ENCODE measurements at places on chromosomes 13 and 19.

GRCh38 chr13:91245288-91245687 is 102.2 kb upstream of the MIR17HG start:
- DNase-seq, result no peak

GRCh38 chr13:94088742-94089141 is 390.7 kb downstream of the DCT start:
- no peak for DNase-seq

DNA sequence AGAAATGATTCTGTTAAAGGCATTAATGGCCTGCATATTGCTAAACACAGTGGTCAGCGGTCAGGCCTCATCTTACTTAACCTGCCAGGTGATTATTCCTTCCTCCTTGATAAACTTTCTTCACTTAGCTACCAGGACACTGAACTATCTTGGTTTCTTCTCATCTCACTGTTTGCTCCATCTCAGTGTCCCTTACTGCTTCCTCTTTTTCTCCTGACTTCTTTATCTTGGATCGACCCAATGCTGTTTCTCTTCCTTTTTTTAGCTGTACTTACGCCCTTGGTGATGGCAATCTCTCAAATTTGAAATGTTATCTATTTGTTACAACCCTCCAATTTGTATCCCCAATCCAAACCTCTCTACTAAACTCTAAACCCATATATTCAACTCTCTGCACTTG is 7.8 kb upstream of the CLC start:
- DNase-seq, result no peak

GRCh38 chr13:100461309-100462030 is 127.1 kb downstream of the GGACT start:
- DNase-seq, result no peak

- DNase-seq, result no peak
Measured at GRCh38 chr13:65470781-65471180, 1759.4 kb downstream of the PCDH9 start.

DNA sequence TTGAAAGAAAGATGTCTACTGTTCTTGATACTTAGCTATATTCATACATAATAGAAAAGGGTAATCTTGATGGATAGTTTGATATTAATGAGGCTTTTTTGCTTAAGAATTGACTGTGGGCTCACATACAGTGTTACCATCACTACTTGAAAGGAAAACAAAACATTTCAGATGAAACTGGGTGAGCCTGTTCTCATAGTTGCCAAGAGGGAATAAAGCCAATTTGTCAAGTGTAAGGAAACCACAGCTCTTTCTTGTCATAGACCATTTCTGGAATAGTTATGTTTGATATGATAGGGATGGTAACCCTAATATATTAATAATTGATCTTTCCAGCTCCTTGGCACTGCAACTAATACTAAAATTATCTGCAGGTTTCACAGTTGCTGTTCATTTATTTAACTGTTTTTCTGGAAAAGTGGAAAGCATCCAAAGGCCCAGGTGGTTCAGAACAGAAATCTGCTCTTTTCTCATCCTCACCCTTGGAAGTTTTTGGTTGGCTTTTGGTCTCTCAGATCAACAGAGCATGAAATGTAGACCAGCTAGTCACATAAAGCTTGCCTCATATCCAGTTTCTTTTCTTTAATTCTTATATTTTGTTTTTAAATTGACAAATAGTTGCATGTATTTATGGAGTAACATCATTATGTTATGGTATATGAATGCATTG is 43.2 kb downstream of the ARHGEF7 start:
- no peak for DNase-seq

- DNase-seq, result no peak
Measured at GRCh38 chr13:70520275-70521036, 412.2 kb upstream of the KLHL1 start.

DNA sequence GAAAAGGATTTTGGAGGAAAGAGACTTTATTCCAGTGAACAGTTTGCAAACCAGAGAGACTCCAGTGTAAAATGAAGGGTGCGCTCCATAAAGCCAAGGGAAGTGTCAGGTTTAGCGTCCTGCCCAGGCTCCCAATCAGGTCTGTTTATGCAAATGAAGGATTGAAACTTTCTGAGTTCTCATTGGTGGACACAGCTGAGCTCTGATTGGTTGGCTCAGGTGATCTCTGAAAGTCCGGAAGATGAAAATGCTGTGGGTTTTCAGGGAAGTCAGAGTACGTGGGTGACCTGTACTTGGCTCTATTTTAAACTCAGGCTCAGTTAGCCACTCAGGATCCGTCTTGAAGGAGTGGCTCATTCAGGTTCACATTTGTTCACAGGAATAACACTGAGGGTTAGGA is 28.7 kb upstream of the CD33 start:
- DNase-seq, result no peak

DNA sequence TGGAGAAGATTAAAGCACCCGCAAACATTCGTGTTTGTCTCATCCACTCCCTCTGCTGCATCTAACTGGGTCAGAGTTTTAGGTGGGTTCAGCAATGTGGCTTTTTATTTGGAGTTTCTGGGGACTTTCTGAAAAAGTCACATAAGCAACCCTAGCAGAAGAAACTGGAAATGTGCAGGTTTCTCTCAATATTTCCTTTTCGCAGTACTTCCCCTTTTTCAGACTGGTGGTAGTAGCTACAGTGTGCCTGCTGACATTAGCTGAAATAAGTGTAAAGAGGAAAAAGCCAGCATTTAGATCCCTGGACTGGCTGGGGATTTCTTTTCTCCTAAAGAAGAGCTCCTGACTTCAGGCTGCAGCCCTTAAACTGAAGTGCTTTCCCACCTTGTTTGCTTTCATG is 15.9 kb upstream of the OLFM4 start:
- no peak for DNase-seq

DNA sequence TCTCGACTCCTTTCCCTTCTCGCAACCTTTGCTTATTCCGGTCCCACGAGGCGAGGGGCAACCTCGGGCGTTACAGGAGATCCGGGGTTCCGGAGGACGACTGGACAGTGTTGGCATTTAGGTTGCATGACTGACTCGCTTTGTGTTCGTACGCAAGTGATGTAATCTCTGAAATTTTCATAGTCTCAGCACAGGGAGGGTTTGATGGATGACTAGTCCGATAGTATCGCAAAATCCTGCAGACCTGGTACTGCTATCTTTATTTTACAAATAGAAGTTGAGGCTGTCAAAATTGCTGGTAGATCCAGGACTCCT is 342 bp downstream of the DDX49 start:
- no peak for DNase-seq

GRCh38 chr13:113360446-113360845 is 3.5 kb downstream of the GRTP1 start:
- DNase-seq, result no peak

- DNase-seq, result no peak
Measured at GRCh38 chr19:27971071-27971470, 1241.9 kb downstream of the UQCRFS1 start.

GRCh38 chr19:47711652-47712242 is 1.5 kb upstream of the EHD2 start:
- no peak for DNase-seq

DNA sequence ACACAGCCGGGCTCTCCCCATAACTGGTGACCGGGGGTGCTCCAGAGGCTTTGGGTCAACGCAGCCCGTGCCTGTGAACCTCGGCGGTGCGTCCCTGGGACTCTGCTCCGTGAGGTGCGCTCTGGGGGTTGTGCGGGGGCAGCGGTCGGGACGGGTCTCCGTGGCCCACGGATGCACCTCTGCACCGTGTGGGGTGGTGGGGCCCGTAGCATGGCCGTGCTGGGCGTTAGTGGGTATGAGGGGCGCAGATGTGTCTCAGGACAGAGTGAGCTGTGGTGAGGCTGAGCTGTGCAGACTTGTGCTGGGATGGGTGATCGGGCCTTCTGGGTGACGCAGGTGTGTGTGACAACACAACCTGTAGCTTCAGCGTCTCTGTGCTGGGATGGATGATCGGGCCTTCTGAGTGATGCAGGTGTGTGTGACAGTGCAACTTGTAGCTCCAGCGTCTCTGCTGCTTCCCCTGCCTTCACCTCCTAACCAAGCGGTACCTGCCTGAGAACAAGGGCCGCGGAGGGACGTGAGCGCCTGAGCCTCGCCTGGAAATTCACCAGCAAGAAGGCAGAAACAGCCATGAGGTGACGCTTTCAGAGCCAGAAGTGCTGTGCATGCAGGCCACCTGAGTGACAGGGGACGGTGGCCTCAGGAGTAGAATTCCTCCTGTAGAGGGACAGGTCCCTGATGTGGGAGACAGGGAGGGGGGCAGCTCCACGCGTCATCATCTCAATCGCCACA is 599 bp downstream of the ZNF331 start:
- no peak for DNase-seq

- DNase-seq, result no peak
Measured at GRCh38 chr19:11530432-11530831, 1.5 kb upstream of the ECSIT start.

- no peak for DNase-seq
Measured at GRCh38 chr13:45623516-45624090, 8.1 kb upstream of the ERICH6B start.

DNA sequence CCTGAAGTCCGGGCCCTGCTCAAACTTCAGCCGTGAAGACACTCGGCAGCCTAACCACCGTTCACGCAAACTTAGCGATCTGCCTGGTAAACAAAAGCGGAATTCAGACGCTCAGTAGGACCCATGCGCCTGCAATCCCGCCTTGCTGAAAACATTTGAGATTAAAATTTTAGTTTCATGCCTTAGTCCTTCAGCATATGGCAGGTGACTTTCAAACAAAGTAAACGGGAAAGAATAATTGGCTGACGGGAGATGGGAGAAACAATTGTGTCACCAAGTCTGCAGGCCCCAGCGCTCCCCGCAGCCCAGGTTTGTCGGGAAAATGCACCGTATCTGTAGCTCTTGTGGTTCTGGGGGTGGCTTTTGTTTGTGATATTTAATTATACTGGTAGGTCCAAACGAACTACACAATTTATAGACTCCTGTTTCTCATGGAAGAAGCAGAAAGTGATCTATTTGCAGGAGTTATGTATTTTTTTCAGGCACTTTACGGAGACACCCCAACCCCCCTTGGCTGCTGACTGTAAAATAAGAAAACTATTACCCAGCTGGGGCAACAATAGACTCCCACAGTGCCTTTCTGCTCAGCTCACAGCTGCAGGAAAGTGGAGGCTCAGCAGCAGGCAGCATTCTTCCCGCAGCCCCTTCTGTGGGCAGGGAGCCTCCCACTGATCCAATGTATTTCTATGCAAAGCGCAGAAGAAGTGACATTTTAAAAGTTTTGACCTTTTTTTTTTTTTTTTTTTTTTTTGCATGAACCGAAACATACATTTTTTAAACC is 94.8 kb downstream of the SOX1 start:
- DNase-seq, result no peak

DNA sequence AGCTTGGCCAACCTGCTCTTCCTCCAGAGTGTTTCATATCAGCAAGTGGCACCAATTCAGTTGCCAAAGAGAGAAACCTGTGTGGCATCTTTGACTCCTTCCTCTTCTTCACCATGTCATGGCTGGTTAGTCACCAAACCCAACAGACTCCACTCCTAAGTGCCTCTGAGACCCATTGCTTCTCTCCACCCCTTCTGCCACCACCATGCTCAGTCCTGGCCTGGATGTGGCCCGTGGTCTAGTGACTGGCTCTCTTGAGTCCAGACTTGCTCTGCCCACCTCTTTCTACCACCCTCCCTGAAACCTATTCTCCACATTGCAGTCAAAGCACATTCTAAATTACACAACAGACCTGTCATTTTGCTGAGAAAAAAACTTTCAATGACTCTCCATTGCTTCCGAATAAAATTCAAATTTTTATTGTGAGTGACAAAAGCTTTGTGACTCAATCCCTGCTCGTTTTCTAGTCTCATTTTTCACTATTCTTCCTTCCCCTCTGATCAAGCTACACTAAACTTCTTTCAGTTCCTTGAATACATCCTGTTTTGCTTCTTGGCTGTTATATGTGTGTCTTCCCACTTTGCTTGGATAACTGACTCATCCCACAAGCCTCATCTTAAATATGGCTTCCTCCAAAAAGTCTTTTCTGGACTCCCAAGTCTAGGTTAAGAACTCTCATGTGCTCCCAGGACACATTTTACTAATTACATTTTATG is 12.0 kb upstream of the TNFSF11 start:
- DNase-seq, result no peak

DNA sequence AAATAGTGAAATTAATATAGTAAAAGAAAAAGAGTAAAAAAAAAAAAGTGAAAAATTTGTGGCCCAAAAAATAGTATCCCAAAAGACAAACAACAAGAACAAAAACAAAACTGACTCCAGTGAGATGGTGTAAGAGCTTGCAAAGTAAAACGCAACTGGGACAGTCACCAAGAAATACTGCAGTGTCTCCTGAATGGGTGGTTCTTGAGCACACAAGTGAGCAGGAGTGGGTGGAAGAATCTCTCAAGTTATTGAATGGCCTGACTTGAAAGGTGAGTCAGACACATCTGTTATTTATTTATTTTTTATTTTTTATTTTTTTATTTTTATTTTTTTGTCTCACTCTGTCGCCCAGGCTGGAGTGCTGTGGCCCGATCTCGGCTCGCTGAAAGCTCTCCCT is 1.9 kb downstream of the ZNF493 start:
- DNase-seq, result no peak

DNA sequence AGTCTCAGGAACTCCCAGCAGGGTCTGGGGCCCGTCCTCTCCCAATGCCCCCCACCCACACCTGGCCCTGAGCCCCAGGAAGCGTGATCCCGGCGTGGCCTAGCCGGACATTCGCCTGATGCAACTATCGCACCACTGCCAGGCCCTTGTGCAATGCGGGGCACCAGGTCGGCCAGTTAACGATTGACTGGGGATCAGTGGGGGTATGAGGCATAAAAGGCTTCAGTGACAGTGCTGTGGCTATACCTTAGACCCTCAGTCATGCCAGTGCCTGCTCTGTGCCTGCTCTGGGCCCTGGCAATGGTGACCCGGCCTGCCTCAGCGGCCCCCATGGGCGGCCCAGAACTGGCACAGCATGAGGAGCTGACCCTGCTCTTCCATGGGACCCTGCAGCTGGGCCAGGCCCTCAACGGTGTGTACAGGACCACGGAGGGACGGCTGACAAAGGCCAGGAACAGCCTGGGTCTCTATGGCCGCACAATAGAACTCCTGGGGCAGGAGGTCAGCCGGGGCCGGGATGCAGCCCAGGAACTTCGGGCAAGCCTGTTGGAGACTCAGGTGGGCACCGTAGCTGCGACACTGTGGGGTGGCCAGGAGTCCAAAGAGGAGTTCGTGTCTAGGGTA is at the start of gene ANGPTL8:
Gene ANGPTL8 (plus strand): TSS at position 243 of the 624 bp plus-strand sequence. CDS start 19 bp downstream, at position 262.
- DNase-seq, result no peak

DNA sequence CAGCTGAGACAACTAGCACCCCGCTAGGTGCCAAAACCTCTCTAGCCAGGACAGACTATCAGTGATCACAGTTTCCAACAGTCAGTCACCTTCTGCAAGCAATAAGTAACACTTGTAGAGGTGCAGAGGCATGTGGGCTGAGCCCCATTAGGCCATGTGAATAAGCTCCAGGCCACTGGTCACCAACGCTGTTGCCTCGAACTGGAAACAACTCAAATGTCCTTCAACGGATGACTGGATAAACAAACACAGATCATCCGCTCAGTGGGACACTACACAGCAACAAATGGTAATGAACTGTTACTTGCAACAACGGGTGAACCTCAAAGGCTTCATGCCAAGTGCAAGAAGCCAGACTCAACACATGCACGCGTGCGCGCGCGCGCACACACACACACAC is 27.5 kb upstream of the TMEM160 start:
- DNase-seq, result no peak
